WTC11 (cell line): ENCODE measurements at places on chromosomes 7 and 10.

DNA sequence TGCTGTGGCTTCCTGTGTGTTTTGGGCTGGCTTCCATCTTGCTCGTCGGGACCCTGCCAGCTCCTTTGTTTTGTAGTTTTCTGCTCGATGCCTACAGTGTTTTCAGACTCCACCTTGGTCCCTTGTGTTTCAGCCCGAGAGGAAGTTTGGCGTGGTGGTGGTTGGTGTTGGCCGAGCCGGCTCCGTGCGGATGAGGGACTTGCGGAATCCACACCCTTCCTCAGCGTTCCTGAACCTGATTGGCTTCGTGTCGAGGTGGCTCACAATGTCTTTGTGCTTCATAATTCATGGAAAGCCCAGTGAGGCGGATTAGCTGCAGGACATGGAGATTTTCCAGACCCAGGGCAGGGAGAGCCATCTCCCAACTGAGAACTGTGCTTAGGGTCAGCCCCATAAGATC, 29.3 kb downstream of the BLVRA start:
- DNase-seq: no peak

DNA sequence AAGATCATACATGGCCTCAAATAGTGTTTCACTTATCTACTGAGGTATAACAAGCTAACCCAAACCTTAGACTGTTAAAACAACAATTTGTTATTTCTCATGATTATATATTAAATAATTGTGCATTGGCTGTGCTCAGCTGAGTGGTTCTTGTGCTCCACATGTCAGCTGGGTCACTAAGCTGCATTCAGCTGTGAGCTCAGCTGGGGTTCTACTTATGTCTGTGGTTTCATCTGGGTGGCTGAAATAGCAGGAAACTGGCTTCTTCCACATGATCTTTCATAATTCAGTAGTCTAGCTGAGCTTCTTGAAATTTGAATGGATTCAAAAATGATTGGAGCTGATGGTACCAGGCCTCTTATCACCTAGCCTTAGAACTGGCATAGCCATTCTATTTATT, 181.8 kb upstream of the CSTF2T start:
- no peak for DNase-seq

DNA sequence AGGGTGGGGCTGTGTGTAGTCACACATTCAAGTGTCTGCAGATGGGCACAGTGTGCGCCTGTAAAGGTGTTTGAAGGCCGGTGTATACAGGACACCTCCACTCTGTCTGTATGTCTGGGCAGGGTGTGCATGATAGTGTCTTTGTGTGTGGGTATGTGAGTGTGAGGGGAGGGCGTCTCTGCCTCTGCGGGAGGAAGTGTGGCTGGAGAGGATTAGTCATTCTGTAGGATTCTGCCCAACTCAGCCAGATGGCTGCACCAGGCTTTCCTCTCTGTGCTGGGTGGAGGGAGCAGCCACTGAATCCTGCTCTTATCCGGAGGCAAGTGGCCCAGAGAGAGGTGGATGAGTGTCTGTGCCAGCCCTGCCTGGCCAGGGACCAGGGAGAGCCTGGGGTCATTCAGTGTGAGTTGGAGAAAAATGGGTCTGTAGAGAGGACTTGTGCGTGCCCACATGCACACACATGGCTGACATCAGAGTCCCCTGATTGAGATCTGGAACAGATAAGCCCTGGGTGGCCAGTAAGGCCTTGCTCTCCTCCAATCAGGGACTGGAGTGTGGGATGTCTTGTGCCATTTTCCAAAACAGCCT, 1.7 kb downstream of the SFXN3 start:
- DNase-seq: no peak

- no peak for DNase-seq
Observed at GRCh38 chr10:129373231-129373630, 93.8 kb upstream of the MGMT start.

DNA sequence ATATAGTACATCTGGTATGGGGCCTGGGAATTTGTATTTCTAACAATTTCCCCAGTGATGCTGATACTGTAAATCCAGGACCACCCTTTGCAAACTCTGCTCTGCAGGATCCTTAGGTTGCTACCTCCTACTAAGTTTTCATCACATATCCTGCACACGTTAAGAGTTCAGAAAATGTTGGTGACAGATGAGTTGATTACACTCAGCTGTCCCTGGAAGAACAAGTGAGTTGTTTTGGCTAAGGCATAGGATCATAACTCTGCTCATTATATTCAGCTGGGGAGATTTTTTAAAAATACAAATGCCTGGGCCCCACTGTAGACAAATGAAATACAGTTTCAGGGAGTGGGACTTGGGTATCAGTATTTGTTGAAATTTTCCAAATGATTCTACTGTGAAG, 274.6 kb upstream of the HABP2 start:
- DNase-seq: no peak

DNA sequence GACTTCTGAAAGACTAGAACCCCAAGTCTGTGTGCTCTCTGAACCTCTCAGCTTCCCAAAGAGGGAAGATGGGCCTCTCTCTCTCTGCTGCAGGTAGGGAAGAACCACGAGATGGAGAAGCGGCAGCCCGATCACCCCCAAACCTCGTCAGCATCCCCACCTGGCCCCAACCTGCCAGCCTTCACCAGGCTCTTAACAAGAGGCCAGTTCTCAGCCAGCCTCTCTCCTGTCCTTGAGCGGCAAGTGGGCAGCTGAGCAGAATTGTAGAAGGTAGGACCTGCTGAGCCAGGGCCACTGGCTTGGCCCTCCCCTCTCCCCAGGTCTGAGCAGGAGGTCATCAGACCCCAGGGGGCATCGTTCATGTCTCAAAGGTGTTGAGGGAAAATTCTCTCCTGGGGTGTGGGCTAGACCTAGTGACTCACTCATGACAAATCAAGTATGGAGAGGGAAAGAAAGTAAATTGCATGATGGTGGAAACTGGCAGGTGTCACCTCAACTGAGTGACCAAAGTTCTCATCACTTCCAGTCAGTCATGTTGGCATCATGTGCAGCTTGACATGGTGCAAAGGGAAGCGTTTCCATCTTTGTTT, 92.0 kb upstream of the GPR26 start:
- no peak for DNase-seq

GRCh38 chr7:112876877-112877276, 86.7 kb upstream of the TMEM168 start:
- no peak for DNase-seq

- DNase-seq: no peak
Observed at GRCh38 chr7:88689821-88690220, 69.7 kb upstream of the ZNF804B start.

- DNase-seq: no peak
Observed at GRCh38 chr7:79909176-79909575, 225.5 kb upstream of the GNAI1 start.

GRCh38 chr10:61613665-61614064, 49.1 kb upstream of the CABCOCO1 start:
- DNase-seq: no peak

DNA sequence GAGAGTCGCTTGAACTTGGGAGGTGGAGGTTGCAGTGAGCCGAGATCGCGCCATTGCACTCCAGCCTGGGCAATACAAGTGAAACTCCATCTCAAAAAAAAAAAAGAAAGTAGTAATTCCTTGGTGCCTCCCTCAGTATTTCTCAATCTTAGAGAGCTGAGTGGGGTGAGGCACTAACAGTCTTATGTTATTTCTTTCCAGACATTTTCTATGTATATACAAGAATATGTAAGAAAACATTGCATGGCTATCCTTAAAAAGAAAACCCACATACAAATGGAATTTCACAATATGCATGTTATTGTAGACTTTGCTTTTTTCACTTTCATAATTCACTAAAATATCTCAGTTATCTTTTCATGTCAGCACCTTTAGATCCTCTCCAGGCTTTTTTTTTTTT, 13.6 kb upstream of the SLF2 start:
- no peak for DNase-seq

GRCh38 chr10:48802611-48803071, 118.0 kb downstream of the WDFY4 start:
- DNase-seq: no peak

- DNase-seq: no peak
Observed at GRCh38 chr10:88763441-88763840, 3.6 kb downstream of the LIPN start.

DNA sequence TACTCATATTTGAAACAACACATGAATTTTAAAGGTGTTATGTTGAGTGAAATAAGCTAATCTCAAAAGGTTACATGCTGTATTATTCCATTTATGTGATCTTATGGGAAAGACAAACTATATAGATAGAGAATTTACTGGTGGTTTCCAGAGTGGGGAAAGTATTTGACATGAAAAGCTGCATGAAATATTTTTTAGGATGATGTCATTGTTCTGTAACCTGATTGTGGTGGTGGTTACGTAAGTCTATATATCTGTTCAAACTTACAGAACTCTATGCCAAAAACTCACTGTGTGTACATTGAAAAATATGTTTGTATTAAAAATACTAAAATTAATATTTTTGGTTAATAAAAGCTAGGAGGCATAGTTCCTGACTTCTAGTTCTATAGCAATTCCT, 453.0 kb downstream of the SORCS3 start:
- no peak for DNase-seq

DNA sequence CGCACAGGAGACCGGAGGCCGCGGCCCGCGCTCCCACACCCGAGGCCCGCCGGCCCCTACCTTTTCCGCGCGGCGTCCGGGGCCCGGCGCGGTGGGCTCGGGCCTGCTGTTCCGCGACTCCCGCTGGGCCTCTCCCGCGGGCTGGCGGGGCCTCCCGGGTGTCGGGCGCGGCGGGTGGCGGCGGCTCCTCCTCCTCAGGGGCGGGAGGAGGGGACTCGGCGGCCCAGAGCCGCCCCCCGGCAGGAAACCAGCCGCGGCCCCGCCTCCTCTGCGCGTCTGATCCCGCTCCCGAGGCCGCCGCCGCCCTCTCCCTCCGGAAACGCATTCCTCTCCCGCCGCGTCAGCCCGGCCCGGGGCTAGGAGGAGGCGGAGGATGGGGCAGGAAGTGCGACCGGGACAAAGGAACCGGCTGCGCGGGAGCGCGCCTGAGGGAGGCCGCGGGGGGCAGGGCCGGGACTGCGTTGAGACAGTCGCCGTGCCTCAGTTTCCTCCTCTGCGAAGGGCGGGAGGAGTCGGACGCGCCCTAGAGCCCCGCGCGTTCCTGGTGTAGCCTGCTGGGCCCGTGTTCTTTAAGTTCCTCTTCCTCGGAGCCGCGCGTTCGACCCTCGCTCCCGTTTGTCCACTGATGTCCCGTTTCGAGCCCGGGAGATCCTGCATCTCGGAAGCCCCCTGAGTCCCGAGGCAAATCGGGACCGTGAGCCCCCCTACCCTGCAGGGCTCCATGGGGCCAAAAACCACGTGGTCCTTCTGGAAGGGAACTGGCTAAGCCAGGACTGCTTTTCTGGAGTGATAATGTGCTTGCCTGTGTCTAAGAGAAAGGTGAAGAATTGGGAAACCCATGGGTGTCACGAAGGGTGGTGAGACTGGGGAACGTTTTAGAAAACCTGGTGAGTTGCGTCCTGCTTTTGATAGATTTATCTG, at the start of gene ITGB1:
Gene ITGB1, minus strand, starts transcription at position 146 of the 921 bp plus-strand sequence. CDS start 22,672 bp downstream, outside the sequence.
- DNase-seq: peak; percentile 98

- no peak for DNase-seq
Observed at GRCh38 chr7:44324481-44325200, 753 bp downstream of the CAMK2B start.

DNA sequence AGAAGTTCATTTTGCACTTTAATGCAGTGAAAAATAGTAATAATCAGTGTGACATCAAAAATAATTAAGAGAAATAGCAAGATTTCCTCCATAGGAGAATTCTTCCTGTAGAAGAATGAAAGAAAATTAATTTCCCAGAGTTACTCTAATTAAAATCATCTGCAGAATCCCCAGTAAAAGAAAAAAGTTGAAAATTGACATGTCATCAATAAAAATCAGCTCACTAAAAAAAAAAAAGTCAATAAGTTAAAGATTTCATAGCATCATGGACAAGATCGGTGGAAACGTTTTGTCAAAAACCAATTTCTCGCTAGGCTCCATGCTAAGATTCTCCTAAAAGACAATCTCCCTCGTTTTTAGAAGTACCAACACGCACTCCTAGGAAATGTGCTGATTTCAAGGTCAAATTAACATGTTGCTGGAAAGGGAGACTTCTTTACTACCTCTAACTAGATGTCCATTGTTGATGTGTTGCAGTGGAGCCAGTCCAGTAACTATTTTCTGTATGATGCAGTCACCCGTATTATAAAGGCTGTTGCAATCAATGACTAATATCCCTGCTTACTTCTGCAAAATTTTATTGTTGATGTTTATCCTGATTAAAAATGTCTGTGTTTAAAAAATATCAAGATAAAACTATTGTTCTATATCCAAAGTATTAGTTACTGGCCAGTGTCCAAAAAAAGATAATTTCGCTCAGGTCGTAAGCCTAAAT, 591.9 kb upstream of the MGMT start:
- DNase-seq: no peak

DNA sequence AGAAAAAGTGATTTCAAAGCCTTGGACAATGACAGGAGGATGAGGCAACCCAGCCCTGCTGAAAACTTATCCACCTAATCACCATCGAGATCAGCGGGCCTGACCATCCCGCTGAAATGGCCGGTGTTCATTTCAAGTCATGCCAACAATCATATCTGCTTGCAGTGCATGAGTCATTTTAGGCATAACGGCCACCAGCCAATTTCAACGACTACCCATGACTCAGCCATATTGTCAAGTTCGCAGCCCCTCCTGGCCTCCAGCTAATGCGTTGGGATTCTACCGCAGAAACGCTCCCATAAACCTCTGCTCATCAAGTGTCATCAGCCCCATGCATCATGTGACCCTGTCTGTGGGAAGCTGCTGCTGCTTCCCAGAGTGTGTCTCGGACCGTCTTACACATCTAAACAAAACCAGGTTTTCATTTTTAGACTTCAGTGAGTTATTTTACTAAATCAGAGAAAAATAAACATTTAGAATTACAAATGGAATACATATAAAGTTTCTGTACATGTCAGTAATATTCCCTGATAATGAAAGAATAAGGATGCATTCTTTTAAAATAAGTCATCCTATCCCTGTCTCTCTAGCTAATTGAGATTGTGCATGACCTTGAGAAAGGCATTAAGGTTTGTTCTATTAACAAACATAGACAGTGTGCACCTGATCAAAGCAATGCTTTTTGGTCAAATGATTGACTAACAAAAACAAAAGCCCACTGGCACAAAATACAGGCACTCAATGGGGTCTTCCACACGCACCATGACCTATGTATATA, 188.9 kb downstream of the ADAM12 start:
- DNase-seq: no peak

DNA sequence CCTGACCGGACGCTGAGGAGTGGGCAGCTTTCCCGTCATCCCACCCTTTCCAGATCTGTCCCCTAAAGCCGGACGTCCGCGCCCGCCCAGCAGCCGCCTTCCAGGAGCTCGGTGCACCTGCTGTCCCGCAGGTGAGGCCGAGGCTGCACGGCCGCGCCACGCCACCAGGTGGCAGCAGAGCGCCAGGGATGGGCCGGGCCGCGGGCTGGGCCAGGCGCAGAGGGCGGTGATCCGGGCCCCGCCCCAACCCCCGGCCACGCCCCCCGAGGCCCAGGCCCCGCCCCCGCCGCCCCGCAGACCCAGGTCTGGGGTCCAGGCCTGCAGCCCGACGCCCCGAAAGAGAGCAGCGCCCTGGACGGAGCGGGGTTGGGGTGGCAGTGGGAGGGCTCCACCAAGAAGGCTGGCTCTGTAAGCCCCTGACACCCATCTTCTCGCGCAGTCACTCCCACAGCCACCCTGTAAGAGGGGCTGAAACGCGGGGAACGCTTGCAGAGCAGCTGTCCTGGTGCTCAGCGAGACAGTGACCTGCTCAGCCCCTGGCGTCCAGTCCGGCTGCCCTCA, 32.2 kb downstream of the FOXL3 start:
- peak; percentile 94 for DNase-seq
